ENCODE measurements at places on chromosomes 6 and 20.
A peak's percentile ranks its signal among the peaks of the same experiment; 100 is the strongest.

DNA sequence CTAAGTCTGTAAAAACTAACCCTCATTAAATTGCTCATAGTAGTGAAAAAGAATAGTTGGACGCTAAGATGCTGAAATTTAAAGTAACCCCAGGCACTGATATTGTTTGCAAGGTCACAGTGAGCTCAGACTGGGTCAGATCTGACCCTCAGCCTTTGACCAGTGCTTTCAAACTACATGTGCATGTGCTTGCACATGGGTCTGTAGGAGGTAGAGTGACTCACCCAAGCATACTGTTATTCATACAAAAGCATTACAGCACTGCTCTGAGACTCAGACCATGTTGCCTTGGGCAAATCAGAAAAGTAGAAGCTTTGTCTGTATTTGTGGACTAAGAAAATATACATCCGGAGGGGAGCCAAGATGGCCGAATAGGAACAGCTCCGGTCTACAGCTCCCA lies 326.4 kb upstream of the MARCKS start:
- DNase-seq = no peak

- no peak for DNase-seq
Measured at GRCh38 chr20:23225407-23226060, 125.1 kb upstream of the NXT1 start.

DNA sequence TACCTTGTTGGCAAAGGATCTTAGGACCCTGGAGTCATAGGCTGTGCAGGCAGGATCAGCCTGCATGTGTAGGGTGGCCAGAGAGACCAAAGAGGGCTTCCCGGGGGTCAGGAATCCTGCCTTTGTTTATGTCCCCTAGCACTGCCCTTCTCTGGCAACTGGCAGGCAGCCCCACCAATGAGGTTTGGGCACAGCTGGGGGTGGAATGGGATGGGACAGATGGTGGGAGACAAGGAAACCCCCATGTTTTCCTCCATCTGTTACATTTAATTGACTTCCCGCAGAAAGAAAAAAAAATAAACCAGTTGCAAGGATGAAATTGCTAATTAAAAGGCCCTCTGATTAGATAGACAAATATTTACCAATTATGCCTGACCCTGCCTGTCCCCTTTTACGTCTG lies 27.6 kb downstream of the CD40 start:
- no peak for DNase-seq

- DNase-seq = no peak
Measured at GRCh38 chr6:56959938-56960337, 5.0 kb downstream of the BEND6 start.

- no peak for DNase-seq
Measured at GRCh38 chr6:139020689-139021088, 7.9 kb upstream of the ABRACL start.

GRCh38 chr20:63577317-63577894 lies 3.4 kb upstream of the HELZ2 start:
- DNase-seq = no peak

GRCh38 chr6:98946266-98946878 lies 1.4 kb downstream of the FBXL4 start:
- no peak for DNase-seq

DNA sequence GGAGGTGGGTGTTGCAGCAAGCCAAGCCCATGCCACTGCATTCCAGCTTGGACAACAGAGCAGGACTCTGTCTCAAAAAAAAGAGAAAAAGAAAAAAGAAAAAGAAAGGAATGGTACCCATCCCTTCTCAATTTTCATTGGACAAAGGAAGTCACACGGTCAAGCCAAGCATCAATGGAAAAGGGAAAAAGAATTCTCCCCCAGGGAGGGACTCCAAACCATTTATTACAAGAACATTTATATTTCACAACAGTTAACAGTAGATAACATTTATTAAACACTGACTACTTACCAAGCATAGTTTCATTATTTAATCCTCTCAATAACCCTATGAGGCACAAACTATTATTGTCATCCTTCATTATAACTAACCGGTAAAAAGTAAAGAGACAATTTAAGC lies 6.6 kb upstream of the KIF13A start:
- DNase-seq = no peak

DNA sequence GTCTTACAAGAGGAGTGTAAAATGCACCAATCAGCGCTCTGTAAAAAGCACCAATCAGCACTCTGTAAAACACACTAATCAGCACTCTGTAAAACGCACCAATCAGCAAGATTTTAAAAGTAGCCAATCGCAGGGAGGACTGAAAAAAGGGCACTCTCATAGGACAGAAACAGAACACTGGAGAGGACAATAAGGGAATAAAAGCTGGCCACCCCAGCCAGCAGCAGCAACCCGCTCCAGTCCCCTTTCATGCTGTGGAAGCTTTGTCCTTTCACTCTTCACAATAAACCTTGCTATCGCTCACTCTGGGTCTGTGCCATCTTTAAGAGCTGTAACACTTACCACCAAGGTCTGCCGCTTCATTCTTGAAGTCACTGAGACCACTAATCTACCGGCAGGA lies 1.7 kb upstream of the AIG1 start:
- DNase-seq = no peak

GRCh38 chr6:124057461-124057860 lies 253.8 kb downstream of the NKAIN2 start:
- DNase-seq = no peak

- no peak for DNase-seq
Measured at GRCh38 chr20:7496394-7496991, 443.8 kb downstream of the HAO1 start.

GRCh38 chr6:96089173-96089572 lies 73.4 kb downstream of the FUT9 start:
- no peak for DNase-seq

- DNase-seq = no peak
Measured at GRCh38 chr6:162371121-162371520, 356.4 kb downstream of the PRKN start.

DNA sequence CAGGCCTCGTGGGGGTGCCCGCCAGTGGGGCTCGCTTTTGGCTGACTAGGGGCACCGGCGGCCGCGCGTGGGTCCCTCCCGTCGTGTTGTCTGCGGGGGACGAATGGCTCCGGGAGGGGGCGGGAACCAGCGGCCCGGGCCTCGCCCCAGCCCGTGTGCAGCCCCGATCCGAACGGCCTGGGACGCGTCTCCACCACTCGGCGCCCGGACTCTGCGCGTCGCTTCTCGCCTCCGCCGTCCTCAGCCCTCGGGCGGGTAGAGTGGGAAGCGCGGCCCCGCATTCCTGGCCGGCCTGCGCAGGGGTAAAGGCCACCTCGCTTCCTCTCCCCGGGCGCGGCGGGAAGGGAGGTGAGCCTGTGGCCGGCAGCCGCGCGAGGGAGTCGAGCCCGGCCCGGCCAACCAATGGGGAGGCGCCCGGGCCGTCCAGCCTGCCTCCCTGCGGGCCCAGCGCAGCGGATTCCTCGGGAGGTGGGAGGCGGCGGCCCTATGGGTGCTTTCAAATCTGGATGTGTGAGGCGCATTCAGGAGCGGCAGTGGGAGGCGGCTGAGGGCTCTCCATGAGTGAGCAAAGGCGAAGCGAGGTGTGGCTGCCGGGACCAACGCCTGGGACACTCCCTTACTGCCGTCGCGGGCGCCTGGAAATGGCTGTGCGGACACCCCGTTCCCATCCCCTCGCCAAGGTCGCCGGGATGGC lies 1.1 kb upstream of the ZBTB46 start:
- no peak for DNase-seq

DNA sequence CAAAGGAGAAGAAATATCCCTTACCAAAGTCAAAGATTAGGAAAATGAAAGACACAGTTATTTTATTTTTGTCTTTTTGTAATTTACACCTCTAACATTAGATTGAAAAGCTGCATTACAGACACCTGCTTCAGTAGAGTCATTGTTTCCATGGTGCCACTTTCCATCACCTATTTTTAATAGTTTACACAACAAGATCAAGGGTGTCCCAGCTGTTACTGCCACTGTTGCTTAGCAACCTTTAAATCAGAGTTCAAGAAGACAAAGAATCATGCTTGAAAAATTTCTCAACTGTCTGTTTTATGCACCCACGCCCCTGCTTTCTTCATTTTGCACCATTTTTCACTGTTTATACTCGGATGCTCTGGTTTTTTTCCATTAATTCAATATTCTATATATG lies 668.2 kb upstream of the GJE1 start:
- DNase-seq = no peak

DNA sequence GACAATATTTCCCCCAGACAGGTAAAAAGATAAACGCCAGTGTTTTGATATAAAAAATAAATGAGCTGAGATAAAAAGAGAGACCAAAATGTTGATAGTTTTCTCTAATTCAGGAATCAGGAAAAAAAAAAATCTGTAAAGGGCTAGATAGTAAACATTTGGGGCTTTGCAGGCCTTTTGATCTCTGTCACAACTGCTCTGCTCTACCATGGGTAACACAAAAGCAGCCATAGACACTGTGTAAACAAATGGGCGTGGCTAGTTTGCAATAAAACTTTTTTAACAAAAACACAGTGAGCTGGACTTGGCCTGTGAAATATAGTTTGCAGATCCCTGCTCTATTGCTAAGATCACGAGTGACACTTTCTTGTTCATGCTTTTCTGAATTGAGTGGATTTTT lies 219.1 kb upstream of the STXBP5 start:
- no peak for DNase-seq

GRCh38 chr6:155595284-155595683 lies 139.6 kb upstream of the NOX3 start:
- no peak for DNase-seq

DNA sequence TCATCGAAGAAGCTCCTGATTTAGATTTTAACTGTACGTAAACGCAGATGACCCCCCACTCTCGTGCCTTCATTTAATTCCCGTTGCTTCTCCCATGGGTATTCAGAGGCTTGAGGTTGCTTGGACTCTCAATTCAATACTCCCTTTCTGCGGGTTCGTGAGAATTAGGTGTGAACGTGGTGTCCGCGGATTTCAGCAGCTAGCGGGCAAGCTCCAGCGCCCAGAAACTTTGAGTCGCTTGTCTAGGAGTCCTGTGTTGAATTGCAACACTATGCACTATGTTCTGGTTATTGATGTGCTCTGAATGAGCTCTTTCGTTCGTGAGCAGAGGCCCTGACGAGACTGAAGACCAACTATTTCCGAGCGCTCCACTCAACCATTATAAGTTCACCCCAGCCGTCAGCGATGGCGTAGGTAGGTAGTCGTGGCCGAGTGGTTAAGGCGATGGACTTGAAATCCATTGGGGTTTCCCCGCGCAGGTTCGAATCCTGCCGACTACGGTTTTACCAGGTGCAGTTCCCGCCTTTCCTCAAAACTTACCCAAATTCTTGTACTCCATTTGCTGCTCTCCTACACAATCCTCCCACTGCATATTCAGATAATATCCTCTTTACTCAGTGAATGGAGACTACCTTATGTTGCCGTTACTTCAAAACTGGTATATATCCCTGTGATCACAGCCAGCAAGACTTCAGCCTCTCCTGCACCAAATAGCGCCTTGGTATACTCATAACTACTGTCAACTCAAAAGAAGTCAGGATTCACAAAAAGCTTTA lies 72.6 kb upstream of the ZNF184 start:
- DNase-seq = no peak

- DNase-seq = no peak
Measured at GRCh38 chr6:11341867-11342266, 109.4 kb upstream of the NEDD9 start.

DNA sequence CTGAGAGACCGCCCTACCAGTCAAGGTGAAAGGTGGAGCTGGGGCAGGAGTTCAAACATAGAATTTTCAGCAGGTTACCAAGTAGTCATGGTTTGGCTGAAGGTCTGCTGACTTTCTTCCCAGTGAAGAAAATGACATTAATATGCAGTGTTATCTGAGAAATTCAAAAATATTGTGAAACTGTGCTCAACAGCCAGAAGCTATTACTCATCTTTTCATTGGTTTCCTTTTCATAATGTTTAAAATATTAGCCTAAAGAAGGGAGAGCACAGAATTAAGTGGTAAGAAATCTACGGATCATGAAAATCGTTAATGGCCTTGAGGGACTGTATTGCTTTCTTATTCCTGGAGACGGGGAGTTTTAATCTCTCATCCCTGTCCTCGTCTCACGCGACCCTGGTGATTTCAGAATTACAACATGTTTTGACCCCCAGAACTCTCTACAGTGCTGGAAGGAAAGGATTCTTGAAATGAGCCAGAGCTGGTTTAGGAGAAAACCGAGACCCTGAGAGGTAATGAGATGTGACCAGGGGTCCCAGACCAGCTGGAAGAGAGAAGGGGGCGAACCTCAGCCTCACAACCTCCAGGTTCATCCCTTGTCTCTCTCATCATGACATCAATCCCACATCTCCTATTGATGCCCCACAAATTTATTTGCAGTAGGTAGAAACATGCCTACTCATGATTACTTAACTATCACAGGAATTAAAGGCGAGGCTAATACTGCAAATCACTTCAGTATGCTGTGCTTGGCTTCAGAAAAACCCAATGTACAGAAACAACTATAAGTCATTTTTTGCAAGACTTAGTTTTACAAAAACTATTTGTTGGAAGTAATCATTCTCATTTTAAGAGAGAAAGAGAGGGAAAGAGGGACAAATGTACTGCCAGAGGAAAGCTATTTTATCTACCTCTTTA lies 209.5 kb downstream of the FNDC1 start:
- DNase-seq = no peak

- no peak for DNase-seq
Measured at GRCh38 chr6:35305117-35305516, 7.5 kb downstream of the DEF6 start.

DNA sequence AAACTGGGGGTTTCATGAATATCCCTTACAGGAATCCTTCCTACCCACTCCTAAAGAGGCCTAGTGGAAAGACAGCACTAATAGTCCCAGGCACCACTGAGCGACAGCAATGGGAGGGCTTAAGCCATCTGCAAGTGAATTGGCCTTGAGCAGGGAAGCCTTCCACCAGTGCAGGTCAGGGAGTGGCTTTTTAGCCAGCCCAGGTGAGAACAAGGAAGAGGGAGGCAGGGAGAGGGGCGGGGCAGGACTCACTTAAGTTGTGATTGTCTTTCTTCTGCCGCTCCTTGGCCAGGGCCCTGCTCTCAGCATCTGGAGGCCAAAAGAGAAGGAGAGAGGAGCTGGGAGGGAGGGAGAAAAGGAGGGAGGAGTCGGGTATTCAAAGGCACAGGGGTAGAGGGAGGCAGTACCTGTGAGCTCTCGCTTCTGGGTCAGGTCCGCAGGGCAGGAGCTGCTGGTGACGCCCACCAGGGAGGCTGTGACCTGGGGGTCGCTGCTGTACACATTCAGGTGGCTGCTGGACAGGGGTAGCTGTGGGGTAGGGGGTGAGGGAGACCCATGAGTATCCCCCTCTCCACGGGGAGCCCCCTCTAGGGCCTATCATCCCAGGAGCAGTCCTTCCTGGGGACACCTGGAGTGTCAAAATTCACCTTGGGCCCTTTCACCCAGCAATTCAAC lies 47.8 kb downstream of the TFEB start:
- DNase-seq = peak; percentile 22

DNA sequence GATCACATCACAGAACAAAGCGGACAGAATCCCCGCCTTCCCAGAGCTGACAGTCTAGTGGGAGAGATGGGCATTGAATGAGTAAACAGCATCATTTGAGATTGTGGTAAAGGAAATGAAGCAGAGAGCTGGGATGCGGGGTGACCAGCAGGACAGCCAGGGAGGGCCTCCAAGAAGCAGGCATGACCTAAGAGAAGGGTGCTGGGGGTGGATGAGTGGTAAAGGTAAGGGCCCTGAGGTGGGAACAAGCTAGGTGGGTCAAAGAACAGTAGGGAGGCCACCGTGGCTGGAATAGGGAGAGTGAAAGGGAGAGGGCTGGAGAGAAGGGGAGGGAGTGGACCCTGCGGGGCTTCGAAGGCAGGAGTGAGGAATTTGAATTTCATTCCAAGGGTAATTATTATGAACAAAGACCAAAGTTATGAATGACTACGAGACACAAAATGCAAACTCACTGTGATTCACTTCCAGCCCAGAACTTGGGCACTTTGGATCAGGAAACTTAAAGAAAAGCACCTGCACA lies 61.4 kb downstream of the CEBPB start:
- no peak for DNase-seq

- DNase-seq = no peak
Measured at GRCh38 chr20:41222703-41223102, 85.4 kb downstream of the PLCG1 start.

Measured in posterior cingulate gyrus (tissue), 11 donors.